ENCODE measurements at places on chromosomes 7 and 10.

- DNase-seq = no peak
These were observed 147.3 kb downstream of the ZNF33B start for GRCh38 chr10:42491001-42491592.

DNA sequence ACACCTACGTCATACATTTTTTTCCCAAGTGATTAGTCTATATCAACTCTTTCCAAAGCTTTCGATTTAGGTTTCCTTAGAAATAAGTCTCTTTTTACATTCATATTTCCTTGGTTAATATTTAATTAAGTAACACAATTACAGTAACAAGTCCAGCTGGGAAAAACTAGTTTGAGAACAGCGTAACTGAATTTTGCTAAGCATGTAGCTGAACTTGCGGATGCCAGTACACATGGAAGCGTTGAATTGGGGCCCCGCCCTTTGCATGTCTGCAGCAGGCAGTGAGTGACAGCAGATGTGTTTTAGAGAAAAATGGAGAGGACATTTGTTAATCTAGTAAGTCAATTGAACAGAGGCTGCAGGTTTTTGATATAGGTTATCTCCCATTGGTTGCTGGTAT lies 72.5 kb downstream of the TAF3 start:
- DNase-seq = no peak

- DNase-seq = peak; percentile 72
These were observed 84.4 kb downstream of the TNS3 start for GRCh38 chr7:47497367-47498096.

- DNase-seq = peak; percentile 30
These were observed 5.1 kb downstream of the NME8 start for GRCh38 chr7:37853468-37853867.

DNA sequence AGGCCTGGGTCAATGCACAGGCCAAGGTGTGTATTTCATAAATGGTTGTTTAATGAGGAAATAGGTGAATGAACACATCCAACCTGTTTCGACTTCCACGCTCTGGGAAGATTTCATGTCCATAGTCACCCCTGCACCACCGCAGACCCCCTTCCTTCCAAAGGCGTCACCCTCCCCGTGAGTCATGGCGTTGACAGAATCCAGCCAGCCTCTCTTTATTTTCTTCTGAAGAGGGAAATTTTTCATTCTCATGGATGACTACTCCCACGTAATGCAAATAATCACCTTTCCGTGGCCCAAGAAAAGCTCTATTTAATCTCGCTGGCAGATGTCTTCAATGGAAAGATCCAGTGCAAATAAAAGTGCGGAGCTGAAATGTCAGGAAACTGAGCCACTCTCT lies 75.3 kb upstream of the FOXK1 start:
- no peak for DNase-seq

DNA sequence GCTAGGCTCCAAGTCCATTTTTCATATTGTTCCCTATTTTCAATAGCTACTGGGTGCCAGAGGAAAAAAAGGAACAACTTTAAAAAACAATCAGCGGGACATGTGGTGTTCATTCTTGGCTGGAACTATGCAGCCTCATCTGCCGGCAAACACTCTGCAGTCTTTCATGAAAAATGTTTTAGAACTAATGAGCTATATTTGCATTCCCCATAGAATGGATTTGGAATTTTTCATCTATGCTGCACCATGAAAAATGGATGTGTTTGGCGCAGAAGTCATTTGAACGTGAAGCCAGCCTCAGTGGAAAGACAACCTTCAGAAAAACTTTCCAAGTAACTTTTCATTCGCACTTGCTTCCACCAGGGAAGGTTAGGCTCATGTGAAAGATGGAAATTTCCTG lies 270.5 kb downstream of the SKAP2 start:
- no peak for DNase-seq

DNA sequence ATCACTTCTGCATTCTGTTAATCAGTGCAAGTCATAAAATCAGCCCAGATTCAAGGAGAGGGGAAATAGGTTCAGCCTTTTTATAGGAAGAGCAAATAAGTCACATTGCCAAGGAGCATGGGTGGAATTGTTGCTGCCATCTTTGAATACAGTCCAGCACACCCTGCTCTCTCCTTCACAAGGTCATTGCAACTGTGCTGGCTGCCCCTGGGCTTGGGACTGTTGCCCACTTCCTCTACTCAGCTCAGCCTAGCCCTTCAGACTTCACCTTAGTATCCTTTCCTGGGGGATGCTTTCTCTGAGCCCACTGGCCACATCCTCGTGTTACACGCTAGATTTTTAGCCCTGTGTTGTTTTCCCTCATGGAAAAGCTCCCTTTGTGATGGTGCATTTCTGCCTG lies 527.7 kb downstream of the GALNT17 start:
- no peak for DNase-seq

DNA sequence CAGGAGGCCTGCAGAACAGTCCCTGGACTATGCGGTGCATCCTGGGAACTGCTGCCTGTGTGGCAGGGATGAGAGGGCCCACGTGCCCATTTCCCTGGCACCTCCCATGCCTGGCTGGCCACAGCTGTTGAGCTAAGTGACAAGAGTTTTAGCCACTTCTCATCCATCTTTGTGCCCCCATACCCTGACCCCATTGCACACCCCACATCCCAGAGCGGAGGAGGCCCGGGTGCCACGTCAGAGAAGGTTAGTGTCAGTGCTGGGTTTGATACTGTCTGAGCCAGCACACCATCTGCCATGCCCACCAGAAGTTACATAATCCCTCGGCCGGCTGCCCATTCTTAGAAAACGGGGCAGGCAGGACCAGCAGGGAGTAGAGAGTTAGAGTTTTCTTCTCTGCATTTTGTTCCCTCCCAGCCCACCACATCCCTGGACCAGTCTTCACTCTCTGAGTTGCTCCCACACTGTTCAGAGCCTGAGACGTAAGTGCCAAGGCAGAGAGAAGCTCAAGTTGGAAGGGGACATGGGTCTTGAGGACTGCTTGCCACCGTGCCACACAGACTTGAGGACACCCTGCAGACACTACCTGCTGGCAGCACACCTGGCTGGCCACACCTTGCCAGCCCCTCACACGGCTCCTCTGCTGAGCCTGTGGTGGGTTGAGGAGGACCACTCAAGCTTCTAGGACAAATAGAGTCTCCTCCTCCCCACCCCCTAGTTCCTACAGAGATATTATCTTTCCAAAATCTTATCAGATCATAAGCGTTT lies 13.1 kb downstream of the UNC5B start:
- DNase-seq = no peak

DNA sequence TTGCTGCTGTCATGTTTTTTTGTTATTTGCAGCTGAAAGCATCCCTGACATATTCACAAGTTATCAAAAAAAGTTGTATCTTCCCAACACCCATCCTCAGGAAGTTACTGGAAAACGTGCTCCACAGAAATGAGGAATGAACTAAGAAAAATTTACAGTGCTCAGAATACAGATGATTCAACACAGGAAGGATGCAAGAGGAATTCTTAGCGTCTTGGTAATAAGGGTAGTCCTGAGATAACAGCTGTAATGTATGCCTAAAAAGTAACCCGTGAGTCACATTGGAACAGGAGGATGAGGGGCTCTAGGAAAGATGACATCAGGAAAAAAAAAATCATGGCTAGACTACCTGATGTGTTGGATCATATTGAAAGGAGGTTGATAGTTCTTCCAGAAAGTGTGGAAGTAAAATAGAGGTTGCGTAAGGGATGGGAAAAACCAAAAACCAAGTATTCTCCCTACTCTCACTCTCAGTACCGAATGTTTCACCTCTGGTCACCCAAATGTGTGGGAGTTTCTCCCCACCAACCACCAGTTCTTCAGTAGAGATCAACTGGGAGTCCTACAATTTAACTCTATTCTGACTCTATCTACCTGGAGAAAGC lies 3.9 kb downstream of the ADAM12 start:
- DNase-seq = no peak

- DNase-seq = no peak
These were observed 231.2 kb downstream of the SNX13 start for GRCh38 chr7:17709127-17709526.

DNA sequence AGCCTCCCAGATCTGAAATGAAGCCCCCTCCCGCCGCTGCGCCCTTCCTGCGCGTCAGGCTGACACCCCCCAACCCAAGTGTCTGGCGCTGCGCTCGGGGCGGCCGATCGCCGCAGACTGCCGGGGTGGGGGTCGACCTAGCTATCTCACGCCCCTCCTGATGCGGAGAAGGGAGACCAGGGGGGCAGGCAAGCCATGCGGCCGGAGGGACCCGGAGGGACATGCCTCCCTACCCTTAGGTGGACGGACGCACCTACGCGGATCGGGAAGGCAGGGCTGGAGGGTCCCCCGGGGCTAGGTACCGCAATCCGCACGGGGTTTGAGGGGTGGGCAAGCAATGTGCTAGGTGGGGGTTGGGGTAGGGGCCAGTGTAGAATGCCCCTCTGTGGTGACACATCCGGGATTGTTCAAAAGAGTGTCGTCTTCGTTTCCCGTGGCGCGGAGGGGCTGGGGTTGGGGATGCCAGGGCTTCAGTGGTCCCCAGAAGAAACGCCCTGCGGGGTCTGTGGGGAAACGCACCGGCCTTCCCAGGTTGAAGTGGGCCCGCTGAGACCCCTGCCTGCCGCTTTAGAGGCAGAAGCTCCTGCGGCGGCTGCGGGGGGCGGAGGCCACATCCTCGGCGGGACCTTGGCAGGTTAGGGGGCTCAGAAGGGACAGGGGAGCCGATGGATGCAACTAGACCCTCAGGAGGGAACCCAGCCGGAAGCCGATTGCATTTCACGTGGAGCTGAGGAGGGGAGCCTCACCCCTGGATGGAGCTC lies 913 bp downstream of the ADCYAP1R1 start:
- DNase-seq = no peak

GRCh38 chr7:7720750-7721621 lies 2.6 kb upstream of the RPA3 start:
- DNase-seq = no peak

GRCh38 chr7:7989616-7990440 lies 21.2 kb downstream of the GLCCI1 start:
- DNase-seq = no peak

- no peak for DNase-seq
These were observed 185.5 kb downstream of the ADARB2 start for GRCh38 chr10:1551636-1552338.

- no peak for DNase-seq
These were observed 13.6 kb downstream of the MRPS33 start for GRCh38 chr7:141001122-141001521.

- DNase-seq = no peak
These were observed 35.7 kb downstream of the ZCCHC24 start for GRCh38 chr10:79409726-79410085.

- no peak for DNase-seq
These were observed 6.1 kb downstream of the ZNF277 start for GRCh38 chr7:112212571-112212970.

- DNase-seq = no peak
These were observed 63.4 kb upstream of the DDC start for GRCh38 chr7:50628434-50629084.
